ENCODE measurements at places on chromosomes 3 and 15.

DNA sequence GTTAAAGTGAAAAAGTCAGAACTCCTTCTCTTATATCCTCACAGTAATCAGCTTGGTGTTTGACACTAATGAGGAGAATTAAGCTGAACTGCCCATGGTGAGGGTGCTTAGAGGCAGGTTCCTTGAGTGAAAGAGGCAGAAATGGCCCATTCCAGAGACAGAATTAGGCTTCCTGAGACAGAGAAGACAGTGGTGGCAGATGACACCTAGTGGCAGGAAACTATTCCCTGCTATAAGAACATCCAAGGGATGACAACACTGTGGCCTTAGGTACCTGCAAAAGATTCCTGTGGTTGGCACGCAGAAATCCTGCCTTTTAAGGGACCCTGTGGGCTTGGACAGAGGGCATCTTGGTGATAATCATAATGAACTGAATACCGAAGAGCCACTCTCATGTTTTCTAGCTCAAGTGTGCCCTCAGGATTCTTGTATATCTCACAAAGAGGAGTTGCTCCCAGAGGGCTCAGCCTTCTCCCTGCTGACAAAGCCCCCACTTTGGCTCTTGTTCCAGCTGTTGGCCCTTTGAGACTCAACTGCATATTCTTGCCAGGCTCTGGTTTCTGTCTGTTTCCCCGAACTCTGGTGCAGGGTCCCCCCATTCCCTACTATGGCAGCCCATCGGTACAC, 56.0 kb downstream of the KBTBD12 start:
- DNase-seq: no peak

DNA sequence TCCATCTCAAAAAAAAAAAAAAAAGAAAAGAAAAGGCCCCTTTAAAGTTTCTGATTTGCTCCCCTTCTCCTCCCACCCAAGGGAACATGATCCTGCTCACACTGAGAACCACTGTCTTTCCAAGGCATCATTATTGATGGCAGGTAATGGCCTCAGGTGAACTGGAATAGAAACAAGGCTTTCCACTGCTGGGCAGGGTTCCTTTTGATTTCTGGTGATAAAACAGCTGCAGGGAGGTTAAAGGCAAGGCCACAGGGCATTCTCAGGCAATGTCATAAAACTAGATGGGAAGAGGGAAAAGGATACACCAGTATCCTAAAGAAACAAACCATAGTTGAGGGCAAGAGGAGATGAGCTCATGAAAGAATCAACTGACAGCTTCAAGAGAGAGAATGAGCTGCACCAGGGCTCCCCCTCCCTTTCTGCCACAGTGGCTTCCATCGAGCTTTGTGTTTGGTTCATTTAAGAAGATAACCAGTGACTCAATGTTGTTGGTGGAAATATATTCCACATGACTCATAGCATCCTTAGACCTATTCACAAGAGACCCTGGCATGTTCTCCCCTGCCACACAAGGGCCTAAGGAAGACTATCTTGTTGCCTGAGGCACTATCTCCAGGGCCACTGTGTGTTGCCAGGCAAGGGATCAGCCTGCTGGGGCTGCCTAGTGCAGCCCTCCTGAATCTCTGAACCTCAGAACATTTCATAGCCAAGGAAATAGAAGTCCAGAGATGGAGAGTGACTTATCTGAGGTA, 86.4 kb downstream of the WDR76 start:
- DNase-seq: no peak

- DNase-seq: no peak
These were observed 237.0 kb downstream of the SCAPER start for GRCh38 chr15:76667943-76668715.

DNA sequence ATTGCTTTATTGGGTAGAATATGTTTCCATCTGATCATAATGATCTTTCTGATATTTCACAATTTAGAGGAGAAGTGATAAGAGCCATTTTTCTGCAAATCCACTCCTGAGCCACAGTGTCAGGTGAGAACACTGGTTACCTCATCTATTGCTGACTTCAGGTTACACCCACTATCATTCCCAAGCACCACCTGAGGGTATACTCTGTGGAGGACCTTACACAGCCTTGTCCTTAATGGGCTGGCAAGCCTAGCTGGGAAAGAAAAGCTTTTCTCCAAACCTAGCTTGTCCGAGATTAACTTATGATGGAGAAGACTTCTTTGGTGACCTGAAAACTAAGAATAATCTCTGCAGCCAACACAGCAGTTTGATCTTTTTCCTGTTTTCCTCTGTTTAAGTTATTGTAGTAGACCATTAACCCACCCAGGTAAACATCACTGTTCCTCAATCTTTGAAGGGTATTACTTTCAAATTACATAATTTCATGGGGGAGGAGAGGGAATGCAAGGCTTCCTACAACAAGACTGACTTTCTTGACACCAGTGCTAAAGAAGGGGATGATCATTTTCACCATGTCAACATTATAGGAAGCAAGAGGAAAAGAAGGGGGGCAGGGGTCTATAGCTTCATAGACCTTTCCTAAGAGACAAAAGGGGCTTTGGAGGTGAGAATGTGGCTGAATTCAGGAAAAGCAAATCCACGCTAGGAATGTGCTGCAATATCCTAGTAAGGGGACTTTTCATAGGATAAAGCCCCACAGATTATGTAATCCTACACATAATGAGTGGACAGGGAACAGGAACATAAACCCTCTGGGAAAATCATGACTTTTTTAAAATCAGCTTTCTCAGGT, 1.7 kb downstream of the NCEH1 start:
- no peak for DNase-seq

DNA sequence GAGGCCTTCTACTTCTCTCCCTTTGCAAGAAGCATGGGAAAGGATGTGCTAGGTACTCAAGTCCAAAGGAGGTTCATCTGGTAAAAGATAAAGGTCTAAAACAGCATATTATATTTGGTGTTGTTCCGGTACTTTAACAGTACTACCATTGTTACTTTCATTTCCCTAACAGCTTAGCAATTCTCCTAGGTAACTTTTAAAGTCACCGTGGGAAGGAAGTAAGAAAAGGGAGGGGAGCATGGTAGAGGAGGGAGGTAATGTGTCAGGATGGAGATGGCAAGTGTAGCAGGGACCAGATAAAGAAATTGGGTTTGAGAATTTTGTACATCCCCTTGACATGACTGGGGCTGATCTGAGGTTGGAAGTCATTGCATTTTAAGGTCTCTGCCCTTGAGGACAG, 89.4 kb upstream of the SKOR1 start:
- no peak for DNase-seq

DNA sequence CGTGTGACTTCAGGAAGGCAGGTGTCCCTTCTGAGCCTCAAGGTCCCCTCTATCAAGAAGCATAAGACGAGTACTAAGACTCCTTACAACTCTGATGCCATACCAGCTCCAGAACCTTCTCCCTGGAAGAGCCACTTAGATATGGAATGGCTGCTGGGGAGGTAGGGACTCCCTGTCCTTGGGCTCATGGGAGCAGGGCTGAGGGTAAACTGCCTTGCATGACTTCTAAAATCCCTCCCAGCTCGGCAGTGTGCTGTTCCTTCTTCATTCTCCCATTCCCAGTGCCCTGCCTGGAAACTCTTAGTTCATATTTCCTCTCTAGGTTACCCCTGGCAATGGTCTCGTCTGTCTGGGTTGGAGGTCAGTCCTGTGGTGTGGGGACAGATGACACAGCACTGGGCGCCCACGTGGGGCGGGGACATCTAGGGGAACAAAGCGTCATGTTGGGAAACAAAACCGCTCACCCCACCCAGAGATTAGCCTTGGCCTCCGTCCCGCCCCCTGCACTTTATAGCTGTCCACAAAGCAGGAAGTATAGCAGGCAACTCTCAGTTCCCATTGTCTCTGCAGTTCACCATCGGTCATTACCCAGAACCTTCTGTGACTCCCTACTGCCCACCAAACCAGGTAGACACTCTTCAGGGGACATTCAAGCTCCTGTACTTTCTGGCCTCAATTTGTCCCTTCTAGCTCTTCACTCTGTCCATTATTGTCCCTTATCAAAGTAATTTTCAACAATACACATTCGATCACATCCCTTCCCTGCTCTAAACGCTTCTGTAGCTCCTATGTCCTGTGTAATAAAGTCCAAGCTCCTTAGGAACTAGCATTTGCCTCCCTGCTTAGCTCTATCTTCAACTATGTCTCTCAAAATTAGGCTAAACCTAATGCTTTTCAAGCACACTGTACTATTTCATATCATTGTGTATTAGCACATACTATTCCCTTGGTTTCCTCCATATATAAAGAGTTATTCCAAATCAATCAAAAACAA, 73.8 kb downstream of the IQSEC1 start:
- no peak for DNase-seq

- no peak for DNase-seq
These were observed 10.8 kb upstream of the HRH1 start for GRCh38 chr3:11143476-11143875.

GRCh38 chr3:180408654-180409053, 193.3 kb upstream of the TTC14 start:
- DNase-seq: no peak

- DNase-seq: no peak
These were observed at the start of gene KCNAB1 for GRCh38 chr3:156120528-156121251. Gene KCNAB1, plus strand, starts transcription at chr3:156120578.

DNA sequence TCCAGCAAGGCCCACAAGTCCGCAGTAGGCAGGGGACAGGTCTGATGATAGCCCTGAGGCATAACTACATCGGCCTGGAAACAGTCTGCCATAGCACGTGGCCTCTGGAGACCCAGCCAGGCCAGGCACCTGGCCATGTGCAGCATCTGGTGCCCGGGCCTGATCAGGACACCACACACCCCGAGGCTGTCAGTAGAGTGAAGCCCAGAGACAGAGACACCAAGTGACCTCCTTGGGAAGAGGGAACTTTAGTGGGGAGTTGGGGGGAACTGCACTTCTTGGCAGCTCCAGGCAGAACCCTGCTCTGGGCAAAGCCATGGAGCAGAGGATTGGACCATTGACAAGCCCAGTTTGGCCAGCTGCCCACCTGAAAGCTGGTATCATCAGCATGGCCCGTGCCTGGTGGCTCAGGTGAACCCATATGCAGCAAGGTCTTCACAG, 1.2 kb downstream of the SHISA5 start:
- no peak for DNase-seq

- DNase-seq: no peak
These were observed 101.4 kb upstream of the SOX2 start for GRCh38 chr3:181610083-181610972.

- no peak for DNase-seq
These were observed 35.7 kb downstream of the CORO2B start for GRCh38 chr15:68614286-68615035.

- no peak for DNase-seq
These were observed 24.6 kb upstream of the GRIP2 start for GRCh38 chr3:14564741-14565140.

- DNase-seq: no peak
These were observed 34.0 kb downstream of the XXYLT1 start for GRCh38 chr3:195236801-195237570.

- no peak for DNase-seq
These were observed 290.0 kb upstream of the CFAP20DC start for GRCh38 chr3:59339818-59340217.

- DNase-seq: no peak
These were observed 200.3 kb downstream of the SHOX2 start for GRCh38 chr3:157905885-157906284.

DNA sequence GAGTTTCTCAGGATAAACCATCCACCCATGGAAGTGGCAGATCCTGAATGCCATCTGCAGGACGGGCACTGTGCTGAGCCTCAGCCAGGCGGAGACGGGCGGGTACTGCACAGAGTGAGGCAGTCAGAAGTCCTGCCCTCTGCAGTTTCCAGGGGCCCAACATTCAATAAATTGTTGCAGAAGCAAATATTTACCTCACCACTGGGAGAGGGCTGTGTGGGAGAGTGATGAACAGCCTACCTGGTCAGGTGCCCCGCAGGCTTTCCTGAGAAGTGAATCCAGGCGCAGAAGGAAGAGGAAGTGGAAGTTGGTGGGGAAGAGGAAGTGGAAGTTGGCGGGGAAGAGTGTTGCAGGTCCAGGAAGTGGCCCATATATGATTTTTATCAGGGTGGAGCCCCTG, 100.8 kb downstream of the SLCO3A1 start:
- DNase-seq: no peak

DNA sequence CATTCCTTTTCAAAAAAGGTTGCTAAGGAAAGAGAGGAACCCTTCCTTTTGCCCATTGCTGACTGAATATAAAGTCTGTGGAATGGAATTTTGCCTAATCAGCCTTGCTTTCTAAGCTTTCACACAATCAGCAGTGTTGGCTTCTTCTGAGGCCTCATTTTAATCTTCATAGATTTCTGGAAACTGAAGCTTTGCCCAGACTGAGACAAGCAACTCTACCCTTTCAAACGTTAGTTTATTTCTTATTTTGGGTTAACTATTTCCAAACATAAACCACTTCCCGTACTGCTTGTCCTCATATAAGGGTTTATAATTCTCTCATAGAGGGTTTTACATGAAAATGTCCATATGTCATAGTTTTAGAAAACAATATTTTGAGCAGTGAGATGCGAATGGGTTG, 82.9 kb downstream of the NR1D2 start:
- DNase-seq: no peak

- no peak for DNase-seq
These were observed 20.3 kb downstream of the GPR160 start for GRCh38 chr3:170058127-170058526.

- no peak for DNase-seq
These were observed 283.8 kb downstream of the C3orf38 start for GRCh38 chr3:88433568-88433967.

DNA sequence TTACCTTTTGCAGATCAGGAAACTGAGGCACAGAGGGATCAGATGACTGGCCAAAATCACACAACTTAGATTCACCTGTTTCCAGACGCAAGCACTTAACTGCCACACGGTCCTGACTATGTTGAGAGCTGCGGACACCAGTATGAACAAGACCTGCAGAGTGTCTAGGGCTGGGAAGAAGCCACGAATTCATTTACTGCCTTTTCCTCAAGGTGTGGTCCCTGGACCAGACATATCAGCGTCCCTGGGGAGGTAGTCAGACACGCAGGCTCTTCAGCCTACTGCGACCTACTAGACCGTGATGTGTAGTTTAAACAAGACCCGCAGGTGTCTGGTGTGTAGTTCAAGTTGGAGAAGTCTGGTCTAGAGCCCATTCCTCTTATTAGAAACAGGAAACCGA, 541 bp upstream of the SLC6A11 start:
- no peak for DNase-seq

DNA sequence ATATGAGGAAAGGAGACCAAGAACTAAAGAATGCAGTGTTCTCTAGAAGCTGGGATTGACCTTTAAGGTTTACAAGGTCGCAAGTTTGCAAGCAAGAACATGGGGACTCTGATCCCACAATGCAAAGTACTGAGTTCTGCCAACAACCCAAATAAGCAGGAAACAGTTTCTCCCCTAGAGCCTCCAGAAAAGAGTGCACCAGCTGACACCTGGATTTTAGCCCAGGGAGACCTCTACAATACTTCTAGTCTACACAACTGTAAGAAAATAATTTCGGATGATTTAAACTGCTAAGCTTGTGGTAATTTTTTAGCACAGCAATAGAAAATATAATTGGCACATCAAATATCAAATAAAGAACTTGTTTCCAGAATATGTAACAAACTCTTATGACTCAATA, 46.4 kb downstream of the EHHADH start:
- DNase-seq: no peak

- DNase-seq: no peak
These were observed 102.4 kb downstream of the LRIG1 start for GRCh38 chr3:66398228-66399025.
